Panc1 (cell line): ENCODE measurements at places on chromosomes 13 and 19. TPM values are rescaled to one million over a fixed set of nuclear protein-coding genes. Genes with fewer than 3 reads are reported as not detected.

The SOHLH2 gene
- total RNA-seq = 0.08 TPM

GRCh38 chr13:20616059-20616797 lies 49.3 kb downstream of the IFT88 start:
- peak; percentile 62 for DNase-seq

DNA sequence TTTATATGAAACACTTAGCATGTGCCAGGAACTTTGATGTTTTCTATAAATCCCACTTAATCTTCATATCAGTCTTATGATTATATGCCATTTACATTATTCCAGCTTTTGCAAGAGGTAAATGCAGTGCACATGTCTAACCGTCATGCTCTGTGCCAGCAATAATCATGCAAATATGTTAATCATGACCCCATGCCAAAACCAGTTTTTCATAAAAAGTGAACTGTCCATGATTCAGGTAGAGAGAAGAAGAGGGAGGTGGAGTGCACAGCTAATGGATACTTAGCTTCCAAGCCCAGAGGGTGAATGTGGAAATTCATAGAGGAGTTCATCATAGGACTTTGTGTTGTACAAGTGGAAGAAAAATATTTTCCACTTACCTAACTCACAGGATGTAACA lies 458.4 kb downstream of the TBC1D4 start:
- DNase-seq = no peak

- no peak for DNase-seq
Measured at GRCh38 chr13:57877601-57878000, 246.1 kb downstream of the PCDH17 start.

GRCh38 chr13:50126263-50126992 lies 111.2 kb downstream of the KCNRG start:
- DNase-seq = no peak
